ENCODE measurements at places on chromosomes 5 and 9. TPM values are rescaled to one million over a fixed set of nuclear protein-coding genes. Genes with fewer than 3 reads are reported as not detected.

GRCh38 chr5:168950241-168950951, 350.5 kb downstream of the SLIT3 start:
- H3K4me1 ChIP-seq = peaks cover 14% of the 10 kb centered on the region
- H3K36me3 ChIP-seq = no peaks in the 10 kb centered on the region
- no peak overlapping the region for H3K4me3 ChIP-seq
- H3K27me3 ChIP-seq = no peaks in the 10 kb centered on the region
- DNase-seq = no peak

DNA sequence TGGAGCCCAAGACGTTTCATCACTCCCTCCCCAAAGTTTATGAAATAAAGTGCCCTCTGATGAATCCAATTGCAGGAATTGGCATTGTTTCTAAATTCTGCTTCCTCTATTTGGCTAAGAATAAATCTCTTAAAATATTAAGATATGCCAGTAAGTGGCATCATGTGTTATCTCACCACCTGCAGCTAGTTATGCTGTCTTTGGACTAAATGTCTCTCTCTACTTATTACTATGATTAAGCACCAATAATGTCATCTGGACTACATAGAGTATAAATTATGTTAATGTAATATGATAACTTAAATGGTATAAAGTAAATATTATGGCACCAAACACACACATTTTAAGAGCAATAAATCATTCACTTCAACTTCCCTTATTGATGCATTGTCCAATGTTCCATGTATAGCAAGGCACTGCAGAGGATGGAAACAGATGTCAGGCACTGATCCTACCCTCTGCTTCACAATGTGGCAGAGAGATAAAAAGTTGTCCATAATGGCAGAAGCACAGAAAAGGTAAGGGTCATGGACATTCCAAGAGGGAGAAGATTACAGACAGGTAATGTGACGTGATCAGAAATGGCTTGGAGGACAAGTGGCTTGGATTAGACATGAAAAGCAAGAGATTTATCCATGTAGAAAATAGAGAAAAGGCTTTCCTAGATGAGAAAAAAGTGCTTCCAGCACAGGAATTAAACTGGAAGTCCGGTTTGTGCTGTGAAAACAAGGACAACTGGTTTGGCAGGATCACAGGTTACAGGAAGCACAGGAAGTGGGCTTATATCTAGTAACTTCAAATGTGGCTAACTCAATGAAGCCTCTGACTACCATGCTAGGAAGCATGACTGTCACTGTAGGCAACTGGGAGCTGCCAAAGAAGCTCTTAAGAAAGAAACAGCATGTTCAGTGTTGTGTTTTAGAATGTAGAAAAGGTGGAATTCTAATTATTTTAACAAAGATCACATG, 26.7 kb downstream of the MARCHF11 start:
- DNase-seq = no peak
- H3K4me3 ChIP-seq = no peak overlapping the region
- no peaks in the 10 kb centered on the region for H3K27me3 ChIP-seq
- H3K4me1 ChIP-seq = no peaks in the 10 kb centered on the region
- no peaks in the 10 kb centered on the region for H3K36me3 ChIP-seq
- H3K27ac ChIP-seq = no peak overlapping the region

DNA sequence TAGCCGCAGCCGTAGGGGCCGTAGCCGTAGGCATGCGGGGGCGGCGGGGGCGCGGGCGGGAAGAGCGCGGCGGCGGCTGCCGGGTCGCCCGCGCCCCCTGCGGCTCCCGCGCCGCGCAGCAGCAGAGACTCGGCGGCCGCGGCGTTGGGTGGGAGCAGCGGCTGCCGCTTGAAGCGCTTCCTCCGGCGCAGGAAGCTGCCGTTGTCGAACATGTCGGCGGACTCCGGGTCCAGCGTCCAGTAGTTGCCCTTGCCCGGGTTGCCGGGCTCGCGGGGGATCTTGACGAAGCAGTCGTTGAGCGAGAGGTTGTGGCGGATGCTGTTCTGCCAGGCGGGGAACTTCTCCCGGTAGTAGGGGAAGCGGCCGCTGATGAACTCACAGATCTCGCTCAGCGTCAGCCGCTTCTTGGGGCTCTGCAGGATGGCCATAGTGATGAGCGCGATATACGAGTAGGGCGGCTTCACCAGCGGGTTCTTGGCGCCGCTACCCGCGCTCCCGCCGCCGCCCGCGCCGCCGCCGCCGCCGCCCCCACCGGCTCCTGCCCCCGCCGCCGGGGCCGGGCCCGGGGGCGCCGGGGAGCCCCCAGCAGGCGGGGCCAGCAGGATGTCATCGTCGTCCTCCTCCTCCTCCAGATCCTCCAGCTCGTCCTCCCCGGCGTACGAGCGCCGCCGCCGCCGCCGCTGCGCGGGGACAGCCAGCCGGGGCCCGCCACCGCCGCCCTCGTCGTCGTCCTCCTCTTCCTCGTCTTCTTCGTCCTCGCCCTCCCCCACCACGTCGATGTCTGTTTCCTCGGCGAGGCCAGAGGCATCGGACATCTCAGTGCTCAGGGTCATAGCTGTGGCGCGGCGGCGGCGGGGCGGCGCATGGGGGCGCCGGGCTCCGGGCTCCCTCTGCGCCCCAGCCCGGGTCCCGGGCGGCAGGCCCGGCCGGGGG, 781 bp downstream of the FOXD1 start:
- no peak for DNase-seq
- H3K4me1 ChIP-seq = no peaks in the 10 kb centered on the region
- peak overlapping the region; percentile 32 for H3K4me3 ChIP-seq
- H3K36me3 ChIP-seq = no peaks in the 10 kb centered on the region

GRCh38 chr5:169350759-169351240, 49.9 kb upstream of the SLIT3 start:
- H3K27ac ChIP-seq = peak overlapping the region; percentile 25
- no peaks in the 10 kb centered on the region for H3K27me3 ChIP-seq
- DNase-seq = no peak
- no peaks in the 10 kb centered on the region for H3K36me3 ChIP-seq

GRCh38 chr5:40412771-40413170, 266.9 kb upstream of the PTGER4 start:
- peaks cover 7% of the 10 kb centered on the region for H3K4me1 ChIP-seq
- no peak for DNase-seq
- no peaks in the 10 kb centered on the region for H3K36me3 ChIP-seq

- no peak overlapping the region for H3K27ac ChIP-seq
- no peaks in the 10 kb centered on the region for H3K36me3 ChIP-seq
- no peaks in the 10 kb centered on the region for H3K27me3 ChIP-seq
- no peak overlapping the region for H3K4me3 ChIP-seq
- DNase-seq = no peak
Measured at GRCh38 chr5:5309645-5310044, 112.8 kb upstream of the ICE1 start.

DNA sequence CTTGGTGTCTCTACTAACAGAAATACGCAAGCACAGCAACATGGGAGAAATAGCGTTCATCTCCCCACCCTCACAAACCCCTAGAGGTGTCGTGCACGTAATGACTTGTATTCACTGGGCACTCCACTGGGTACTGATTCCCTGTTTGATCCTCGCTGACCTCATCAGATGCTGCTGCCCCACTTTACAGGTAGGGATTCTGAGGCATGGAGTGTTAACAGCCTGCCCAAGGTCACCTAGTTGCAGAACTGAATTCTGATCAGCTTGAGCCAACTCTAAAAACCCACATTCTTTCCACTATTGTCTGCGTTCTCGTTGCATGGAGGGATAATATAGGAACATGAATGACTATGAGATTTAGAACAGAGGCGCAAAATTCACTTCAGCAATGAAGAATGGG, 96.3 kb downstream of the TRIO start:
- DNase-seq = no peak
- H3K36me3 ChIP-seq = no peaks in the 10 kb centered on the region
- H3K27me3 ChIP-seq = no peaks in the 10 kb centered on the region
- H3K4me1 ChIP-seq = peaks cover 68% of the 10 kb centered on the region
- H3K4me3 ChIP-seq = no peak overlapping the region

- H3K36me3 ChIP-seq = no peaks in the 10 kb centered on the region
- no peaks in the 10 kb centered on the region for H3K27me3 ChIP-seq
- DNase-seq = peak; percentile 64
- H3K4me1 ChIP-seq = no peaks in the 10 kb centered on the region
Measured at GRCh38 chr5:165630261-165630778, 2124.9 kb downstream of the MAT2B start.

The IGFBPL1 gene
- 0.36 TPM for total RNA-seq

The FCN2 gene
- not detected for total RNA-seq

The YIPF5 gene
- 42.9 TPM for total RNA-seq

The ERCC8 gene
- 12.0 TPM for total RNA-seq

The SGCD gene
- total RNA-seq = 24.7 TPM
